ENCODE measurements at places on chromosomes 11 and 22.

GRCh38 chr11:20017320-20017719 lies 143.0 kb downstream of the DBX1 start:
- DNase-seq, result no peak

DNA sequence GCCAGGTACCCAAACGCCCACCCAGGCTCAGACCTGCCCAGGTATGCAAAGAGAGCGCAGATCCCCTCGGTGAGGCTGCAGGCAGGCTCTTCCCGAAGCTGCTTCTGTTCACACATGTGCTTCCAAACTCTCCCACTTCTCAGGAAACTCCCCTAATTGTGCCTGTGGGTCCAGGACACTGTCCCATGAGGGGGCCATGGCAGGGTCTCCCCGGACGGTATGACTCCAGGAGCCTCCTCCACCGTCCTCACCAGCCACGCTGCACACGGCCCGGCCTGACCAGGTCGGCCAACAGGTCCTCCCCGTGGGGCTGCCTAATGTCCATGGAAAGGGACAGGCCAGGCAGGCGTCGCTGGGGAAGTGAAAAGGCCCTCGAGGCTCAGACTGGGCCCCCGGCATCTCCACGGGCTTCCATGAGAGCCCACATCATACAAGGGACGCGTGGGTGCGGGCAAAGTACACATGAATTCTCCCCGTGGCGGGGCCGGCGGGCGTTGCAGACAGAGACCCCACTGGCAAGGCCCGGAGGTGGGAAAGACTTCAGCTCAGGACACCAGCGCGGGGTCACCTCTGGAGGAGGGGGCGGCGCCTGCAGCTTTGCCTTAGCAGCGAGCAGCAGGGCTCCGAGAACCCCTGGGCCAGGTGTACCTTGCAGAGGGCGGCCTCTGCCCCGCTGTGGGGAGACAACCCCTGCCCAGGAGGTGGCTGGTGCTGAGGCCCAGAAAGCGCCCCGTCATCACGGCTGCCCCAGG lies 526.1 kb downstream of the BRD1 start:
- DNase-seq, result no peak

DNA sequence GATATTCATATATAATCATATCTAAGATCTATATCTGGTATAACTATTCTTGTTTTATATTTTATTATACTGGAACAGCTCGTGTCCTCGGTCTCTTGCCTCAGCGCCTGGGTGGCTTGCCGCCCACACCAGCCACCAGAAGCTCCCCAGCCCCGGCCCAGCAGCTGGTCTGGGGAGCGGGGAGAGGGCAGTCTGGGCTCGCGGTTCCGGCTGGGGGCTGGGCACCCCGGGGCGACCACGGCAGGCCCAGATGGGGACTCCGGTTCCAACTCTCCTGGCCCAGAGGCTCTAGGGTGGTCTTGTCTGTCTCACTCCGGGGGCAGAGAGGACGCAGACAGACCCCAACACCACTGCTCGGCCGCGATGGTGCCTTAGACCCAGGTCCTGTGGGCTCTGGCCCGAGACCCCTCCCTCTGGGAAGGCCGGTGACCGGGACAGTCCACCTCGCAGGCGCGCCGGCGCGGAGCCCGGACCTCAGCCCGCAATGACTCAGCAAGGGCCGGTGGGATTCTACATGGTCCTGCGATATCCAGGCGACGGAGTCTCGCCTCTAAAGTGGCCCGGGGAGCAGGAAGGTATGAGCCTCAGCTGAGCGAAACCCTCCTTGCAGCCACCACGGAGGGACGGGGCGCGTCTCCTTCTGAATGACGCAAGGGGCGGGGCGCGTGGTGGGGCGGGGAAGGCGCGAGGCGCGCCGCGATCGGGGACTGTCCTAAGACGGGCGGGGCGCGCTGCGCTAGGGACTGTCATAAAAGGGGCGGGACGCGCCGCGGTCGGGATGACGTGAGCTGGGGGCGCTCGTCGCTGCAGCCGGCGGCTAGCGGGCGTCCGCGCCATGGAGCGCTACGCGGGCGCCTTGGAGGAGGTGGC lies at the start of gene DGCR6:
TSS of gene DGCR6 (plus strand) at position 781 of the 870 bp plus-strand sequence. CDS start at position 836, 55 bp downstream.
- no peak for DNase-seq

- DNase-seq, result no peak
Observed at GRCh38 chr11:67500831-67501715, 4.1 kb downstream of the PITPNM1 start.

GRCh38 chr22:21866833-21867527 lies 465 bp downstream of the MAPK1 start:
- no peak for DNase-seq

DNA sequence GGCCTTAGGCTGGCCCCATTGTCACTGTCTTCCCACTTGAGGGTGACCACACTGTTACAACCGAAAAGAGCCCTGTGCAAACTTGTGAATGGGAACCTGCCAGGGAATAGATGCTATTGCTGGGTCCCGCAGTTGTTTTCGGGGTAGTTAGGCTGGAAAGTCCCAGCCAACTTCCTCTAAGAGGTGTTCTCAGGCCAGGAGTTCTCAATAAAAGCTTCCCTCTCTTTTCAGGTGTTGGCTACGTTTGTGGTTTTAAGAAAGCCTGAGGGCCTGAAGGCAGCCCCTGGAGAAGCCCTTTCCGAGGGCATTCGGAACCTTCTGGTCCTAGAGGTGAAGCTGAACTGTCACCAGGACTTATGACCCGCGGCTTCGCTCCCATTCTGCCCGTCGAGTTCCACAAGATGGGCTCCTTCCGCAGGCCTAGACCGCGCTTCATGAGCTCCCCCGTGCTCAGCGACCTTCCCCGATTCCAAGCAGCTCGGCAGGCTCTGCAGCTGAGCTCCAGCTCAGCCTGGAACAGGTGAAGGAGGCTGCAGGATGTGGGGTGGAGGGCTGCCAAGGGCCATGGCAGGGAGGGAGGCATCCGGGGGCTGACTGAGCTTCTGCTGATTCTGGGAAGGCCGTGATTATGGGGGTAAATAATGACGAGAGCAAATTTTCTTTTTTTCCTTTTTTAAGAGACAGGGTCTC lies 104.8 kb downstream of the PRR5L start:
- no peak for DNase-seq

DNA sequence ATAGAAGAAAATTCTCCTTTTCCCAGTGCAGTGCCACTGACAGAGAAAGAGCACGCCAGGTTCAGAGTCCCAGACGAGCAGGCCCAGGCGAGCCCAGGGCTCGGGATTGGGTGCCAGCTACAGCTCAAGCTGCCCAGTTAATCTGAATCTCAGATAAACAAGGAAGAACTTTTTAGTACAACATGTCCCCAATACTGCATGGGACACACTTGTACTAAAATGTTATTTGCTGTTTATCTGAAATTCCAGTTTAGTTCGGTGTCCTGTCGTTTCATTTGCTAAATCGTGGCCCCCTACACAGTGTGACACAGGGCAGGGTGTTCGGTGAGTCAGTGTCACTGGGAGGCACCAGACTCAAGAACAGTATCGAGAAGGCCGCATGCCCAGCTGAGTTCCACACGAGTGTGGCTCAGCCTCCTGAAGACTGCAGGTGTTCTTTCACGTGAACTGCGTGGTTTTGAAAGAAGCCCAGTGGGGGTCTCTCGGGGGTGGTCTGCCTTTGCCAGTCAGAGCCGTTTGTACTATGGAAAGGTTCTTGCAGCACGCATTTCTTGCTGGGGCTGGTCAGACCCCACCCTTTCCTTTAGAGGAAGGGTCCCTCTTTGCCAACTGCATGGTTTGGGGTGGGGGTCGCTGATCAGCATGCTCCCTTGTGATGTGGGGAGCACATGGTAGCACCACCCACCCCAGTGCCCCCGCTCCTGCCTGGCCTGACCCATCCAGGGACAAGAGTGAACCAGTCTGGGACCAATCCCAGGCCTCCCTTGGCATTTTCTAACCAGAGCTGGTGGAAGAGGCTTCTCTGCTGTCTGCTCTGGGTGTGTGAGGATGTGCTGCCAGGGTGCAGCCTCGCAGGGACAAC lies 115.6 kb upstream of the B3GAT1 start:
- no peak for DNase-seq
